ENCODE measurements at places on chromosomes 1 and 21.

DNA sequence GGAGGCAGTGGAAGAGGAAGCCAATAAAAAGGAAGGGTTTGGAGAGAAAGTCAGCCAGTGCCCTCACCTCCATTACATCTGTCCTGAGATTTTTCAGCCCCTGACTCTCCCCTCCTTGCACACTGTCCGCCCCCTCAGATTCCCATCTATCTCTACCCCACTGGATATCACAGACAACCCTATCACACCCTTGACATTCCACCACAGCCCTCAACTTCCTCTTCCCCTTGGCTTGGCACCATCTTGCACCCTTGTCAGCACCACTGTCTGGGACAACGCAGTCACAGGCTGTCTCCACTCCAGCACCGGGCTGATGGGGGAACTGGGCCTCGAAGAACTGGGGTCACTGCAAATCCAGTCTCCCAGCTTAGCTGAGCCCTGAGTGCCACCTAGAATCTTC lies 14.2 kb upstream of the PLEKHA6 start:
- no peak for DNase-seq

- DNase-seq: peak; percentile 82
Measured at GRCh38 chr1:32701951-32702598, 495 bp downstream of the SYNC start.

GRCh38 chr1:47940779-47941178 lies 56.4 kb downstream of the TRABD2B start:
- no peak for DNase-seq

DNA sequence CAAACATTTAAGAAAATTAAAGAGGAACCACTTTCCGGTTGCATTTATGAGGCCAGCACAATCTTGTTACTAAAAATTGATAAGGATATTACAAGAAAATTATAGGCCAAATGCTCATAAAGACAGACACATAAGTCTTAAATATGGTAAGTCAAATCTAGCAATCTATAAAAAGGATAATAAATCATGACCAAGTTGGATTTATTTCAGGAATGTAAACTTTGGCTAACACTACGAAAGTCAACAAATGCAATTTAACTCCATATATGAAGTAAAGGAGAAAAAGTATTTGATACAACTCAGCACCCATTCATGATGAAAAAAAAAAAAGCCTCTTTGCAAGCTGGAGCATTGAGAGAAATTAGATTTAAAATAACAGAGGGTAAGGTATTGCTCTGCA lies 6.3 kb downstream of the HHAT start:
- no peak for DNase-seq

DNA sequence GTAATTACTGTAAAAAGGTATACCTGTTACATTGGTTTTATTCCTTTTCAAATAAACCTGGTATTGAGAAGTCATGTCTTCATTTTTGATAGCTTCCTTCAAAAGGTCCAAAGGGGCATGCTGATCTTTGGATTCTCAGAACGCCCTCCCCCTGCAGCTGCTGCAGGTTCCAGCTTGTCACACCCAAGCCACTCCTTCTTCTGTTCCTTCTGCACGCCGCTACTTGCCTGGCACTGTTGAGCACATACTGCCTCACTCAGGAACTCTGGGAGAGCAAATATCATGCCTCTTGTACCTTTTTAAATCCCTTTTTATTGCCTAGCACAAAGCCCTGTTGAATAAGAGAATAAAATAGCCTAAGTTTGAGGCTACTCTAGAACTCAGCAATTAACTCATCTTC lies 136.9 kb downstream of the BARHL2 start:
- DNase-seq: no peak

DNA sequence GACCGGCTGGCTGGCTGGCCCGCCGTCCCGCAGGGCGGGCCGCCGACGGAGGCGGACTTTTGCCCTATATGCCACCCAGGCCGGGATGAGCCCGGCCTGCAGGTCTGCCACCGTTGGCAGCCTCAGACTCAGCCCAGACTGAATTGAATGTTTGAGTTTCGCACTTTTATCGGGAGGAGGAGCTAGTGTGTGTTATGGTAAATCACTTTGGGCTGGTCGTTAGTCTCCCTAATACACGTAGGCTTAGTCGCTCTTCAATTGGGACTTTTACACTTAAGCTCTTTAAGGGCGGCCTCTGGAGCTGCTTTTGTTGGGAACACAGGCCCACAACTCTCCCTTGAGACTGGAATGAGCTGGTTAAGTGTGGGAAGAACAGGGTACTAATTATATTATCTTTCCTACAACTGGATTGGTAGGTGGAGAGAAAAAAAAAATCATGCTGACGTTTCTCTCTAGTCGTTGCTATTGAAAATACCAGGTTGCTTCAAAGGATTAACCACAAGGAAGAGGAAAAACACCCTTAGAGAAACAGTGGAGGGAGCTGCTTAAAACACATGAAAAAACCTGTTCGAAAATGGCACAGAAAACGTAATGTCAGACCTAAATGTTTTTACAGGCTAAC lies 1.4 kb upstream of the IRF2BP2 start:
- peak; percentile 89 for DNase-seq

- no peak for DNase-seq
Measured at GRCh38 chr1:243487649-243488227, 231.9 kb downstream of the SDCCAG8 start.

DNA sequence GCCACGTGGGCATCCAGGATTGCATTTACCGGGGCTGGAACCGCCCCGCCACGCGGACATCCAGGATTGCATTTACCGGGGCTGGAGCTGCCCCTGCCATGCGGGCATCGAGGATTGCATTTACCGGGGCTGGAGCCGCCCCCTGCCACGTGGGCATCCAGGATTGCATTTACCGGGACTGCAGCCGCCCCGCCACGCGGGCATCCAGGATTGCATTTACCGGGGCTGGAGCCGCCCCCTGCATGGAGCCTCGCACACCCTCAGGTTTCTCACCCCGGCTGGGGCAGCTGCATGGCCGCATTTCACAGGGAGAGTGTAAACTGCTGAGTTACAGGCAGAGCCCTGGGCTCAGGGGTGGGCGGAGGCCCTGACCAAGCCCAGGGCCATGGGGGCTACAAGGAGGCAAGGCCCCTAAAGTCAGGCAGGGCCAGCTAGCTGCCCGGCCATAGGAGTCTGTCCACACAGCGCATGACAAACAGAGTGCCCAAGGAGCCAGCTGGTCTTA lies 166.8 kb upstream of the ARHGEF16 start:
- DNase-seq: no peak

GRCh38 chr1:162609306-162609705 lies 23.0 kb upstream of the DDR2 start:
- DNase-seq: no peak

DNA sequence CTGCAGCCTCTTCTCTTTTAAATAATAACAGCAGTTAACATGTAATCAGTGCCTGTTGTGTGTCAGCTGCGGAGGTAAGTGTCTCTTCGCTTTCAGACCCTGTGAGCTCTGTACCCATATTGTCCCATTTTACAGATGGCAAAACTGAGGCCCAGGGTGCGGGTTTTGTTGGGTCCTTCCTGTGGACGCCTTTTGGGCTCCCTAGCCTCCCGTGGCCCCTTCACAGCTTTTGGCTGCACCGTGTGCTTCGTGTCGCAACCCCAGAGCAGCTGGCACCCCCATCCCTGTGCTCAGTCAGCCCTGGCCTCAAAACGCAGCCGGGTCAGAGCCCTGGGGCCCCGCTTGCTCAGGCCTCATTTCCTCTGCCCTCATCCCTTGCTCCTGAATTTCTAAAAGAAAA lies 53.8 kb downstream of the TLR5 start:
- DNase-seq: no peak

- DNase-seq: peak; percentile 93
Measured at GRCh38 chr1:19110257-19110927, 99.7 kb downstream of the UBR4 start.

All from myocyte (in vitro differentiated cells).